ENCODE measurements at places on chromosomes 1 and 21.

- no peak for DNase-seq
Observed at GRCh38 chr1:182279302-182279701, 112.3 kb downstream of the GLUL start.

DNA sequence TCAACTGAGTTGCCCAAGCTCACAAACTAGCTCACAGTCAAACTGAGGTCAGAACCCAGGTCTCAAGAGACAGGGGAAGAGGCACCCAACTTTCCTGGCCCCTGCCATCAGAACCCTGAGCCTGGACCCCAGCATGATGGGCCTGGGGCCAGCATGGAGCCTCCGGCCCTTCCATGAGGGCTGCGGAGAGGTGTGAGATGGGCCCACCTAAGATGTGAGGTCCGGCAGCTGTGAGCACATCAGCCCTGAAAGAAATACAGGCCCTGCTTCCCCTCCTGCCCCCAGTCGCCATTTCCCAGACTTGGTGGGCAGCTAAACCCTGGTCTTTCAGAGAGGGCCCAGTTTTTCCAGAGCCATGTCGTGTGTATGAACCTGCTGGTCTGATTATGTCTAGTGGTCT lies 30.6 kb downstream of the QSOX1 start:
- DNase-seq: no peak

DNA sequence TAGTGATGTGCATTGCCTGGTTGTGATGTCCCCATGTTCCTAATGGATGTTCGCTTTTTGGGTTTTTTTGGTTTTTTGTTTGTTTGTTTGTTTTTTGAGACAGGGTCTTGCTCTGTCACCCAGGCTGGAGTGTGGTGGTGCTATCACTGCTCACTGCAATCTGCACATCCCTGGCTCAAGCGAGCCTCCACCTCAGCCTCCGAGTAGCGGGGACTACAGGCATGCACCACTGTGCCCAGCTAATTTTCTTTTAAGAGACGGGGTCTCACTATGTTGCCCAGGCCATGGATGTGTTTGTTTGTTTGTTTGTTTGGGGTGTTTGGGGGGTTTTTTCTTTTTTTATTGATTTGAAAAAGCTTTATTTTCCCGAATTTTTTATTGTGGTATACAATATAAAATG lies 2.1 kb downstream of the COL6A2 start:
- no peak for DNase-seq

GRCh38 chr1:85659174-85659573 lies 49.1 kb downstream of the ZNHIT6 start:
- no peak for DNase-seq

DNA sequence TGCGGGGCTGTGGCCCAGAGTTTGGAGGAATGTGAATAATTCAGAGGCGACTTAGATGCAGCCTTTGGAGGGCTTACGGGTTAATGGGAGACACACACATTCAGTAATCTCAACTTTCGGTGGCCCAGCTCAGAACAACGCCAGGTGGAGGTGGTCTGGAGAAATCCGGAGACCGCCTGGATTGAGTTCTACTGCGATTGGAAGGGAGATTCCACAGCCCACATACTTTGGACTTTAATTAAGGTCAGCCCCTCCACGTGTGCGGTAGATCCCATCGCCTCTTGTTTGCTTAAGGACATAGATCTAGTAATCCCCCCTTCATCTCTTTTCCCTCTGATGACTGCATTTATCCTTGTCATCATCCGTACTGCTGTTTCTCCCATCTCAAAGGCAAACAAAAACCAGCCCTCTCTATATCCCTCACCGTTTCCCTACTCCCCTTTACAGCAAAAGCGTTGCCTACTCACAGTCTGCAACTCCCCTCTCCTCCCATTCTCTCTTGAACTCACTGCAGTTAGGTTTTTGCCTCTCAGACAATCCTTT lies 720 bp upstream of the BSDC1 start:
- no peak for DNase-seq

- DNase-seq: no peak
Observed at GRCh38 chr1:20276485-20277159, 14.1 kb upstream of the VWA5B1 start.

DNA sequence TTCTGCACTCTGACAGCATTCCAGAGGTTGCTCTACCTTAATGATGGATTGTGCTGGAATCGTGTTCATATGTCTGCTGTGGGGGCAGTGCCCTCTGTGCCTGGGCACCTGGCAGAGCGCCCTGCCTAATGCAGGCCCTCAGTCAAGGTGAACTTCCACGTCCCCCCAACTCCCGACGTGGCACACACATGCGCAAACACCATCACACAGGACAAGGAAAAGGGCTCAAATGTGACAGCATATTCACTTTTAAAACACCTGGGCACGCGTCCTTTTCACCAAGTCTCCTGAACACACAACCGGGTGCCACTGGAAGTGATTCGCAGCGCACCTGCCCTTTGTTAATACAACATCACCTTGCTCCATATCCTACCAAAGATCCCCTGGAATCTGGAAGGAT lies 11.7 kb downstream of the TPRG1L start:
- no peak for DNase-seq

DNA sequence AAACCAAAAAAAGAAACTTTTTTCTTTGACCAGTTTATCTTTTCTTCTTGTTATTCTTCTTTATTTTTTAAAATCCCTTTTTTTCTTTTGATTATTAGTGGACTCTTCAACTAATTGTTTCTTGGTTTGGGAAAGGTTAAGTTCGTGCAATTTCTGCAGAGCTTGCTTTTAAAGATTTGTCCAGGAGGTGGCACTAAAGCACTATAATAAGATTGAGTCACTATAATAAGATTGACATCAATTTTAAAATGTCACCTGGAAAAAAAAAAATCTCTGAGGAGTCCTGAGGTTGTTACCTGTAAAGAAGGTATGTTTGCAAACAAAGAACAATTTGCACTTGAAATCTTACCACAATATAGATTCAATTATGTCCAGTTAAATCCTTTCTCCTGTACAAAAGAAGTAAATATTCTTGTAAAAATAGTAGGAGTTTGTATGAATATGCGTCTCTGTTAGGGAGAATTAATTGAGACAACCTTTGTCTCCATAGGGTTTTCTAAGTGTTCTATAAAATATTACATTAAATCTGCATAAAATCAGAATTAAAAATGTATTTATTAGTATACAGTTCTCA lies 166.7 kb downstream of the ADGRL4 start:
- DNase-seq: no peak

- DNase-seq: no peak
Observed at GRCh38 chr1:234731569-234732085, 121.6 kb upstream of the IRF2BP2 start.

All from KG1 (cell line).